ENCODE measurements at places on chromosomes 4 and X. TPM values are rescaled to one million over a fixed set of nuclear protein-coding genes. Genes with fewer than 3 reads are reported as not detected.

The WAS gene
- total RNA-seq: 17.8 TPM

The GPM6B gene
- 9.1 TPM for total RNA-seq

The UGT2A1 gene
- total RNA-seq: not detected

The GAGE2A gene
- not detected for total RNA-seq

The BST1 gene
- total RNA-seq: 34.4 TPM

The NR3C2 gene
- total RNA-seq: 7.4 TPM

The TRIM75 gene
- not detected for total RNA-seq

The RIPPLY1 gene
- total RNA-seq: not detected

The NSUN7 gene
- 1.3 TPM for total RNA-seq

The PABPC1L2B gene
- total RNA-seq: not detected

The ATP2B3 gene
- not detected for total RNA-seq

Data from omental fat pad (tissue), 4 donors.